ENCODE measurements at places on chromosomes 6 and 20.

DNA sequence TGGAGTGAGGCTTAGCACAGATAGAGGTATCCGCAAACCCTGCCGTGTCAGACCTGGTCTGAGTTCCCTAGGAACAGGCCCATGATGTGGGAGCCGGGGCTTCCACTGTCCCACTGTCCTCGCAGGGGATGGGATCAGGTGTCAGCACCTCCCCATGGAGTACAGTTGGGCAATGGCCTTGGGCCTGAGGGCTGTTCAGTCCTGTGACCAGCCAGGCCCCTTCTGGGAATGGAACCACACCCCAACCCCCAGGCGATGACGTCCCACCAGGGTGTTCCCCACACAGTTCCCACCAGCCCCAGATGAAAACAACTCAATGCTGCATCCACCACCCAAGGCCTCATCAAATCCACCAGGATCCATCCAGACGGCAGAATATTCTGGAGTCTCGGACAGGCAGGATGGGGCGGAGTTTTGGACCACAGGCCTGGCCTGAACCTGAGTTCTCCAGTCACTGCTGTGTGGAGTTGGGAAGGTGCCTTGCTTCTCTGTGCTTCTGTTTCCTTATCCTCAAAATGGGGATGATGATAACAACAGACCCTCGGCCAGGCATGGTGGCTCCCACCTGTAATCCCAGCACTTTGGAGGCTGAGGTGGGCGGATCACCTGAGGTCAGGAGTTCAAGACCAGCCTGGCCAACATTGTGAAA, 62.2 kb downstream of the UBE2V1 start:
- DNase-seq: no peak

DNA sequence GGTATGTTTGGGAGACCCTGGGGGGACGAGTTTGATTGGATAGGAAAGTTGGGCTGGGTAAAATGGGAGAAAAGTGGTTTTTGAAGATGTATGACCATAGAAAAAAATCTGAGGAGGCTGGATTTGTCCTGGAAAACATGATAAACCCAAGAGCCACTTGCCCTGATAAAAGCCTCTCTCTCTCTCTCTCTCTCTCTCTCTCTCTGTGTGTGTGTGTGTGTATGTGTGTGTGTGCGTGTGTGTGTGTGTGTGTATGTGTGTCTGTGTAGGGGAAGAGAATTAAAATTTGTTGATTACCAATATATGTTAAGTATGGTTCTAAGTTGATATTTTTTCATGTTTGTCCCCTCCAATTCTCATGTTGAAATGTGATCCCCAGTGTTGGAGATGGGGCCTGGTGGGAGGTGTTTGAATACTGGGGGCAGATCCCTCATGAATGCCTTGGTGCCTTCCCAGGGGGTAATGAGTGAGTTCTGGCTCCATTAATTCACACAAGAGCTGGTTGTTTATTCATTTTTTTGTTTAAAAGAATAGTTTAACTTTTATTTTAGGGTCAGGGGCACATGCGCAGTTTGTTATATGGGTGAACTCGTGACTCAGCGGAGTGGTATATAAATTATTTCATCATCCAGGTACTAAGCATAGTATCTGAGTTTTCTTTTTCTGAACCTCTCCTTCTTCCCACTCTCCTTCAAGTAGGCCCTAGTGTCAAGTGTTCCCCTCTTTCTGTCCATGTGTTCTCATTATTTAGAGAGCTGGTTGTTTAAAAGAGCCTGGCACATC, 208.8 kb downstream of the TFAP2B start:
- no peak for DNase-seq

- DNase-seq: no peak
These were observed 23.5 kb downstream of the COL20A1 start for GRCh38 chr20:63316502-63316921.

DNA sequence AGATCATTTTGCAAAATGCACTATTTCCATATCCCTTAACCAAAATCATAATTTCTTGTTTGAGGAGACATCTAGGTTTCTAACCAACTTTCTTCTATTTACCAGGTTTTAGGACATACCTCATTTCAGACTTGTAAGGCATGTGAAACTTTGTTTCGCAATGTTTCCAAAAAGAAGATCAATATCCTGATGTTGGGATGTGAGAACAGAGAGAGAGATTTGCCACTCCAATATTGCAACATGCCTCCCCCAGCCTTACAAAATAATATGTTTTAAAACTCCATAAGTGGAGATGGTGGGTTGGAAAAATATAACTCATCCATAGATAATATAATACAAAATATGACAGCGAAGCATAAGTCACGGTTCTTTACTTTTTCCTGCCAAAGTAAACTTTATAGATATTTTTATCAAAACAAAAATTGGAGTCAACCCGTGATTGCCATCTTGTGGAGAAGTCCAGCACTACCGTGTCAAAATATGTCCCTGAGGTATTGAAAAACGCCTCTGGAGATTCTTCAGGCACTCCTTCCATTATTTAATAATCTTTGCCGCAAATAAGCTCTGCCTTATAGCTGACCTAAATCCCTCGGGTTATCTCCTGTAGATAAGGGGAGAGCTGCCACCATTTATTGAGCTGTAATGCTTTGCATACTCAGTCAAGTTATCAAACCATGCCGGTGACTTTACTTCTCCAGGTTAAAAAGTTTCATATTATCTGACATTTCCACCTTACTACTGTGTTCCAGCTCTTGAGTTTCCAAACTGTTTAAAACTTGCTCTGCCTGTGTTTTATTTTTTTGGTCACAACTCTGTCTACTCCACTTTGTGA, 534.2 kb downstream of the HACE1 start:
- no peak for DNase-seq

DNA sequence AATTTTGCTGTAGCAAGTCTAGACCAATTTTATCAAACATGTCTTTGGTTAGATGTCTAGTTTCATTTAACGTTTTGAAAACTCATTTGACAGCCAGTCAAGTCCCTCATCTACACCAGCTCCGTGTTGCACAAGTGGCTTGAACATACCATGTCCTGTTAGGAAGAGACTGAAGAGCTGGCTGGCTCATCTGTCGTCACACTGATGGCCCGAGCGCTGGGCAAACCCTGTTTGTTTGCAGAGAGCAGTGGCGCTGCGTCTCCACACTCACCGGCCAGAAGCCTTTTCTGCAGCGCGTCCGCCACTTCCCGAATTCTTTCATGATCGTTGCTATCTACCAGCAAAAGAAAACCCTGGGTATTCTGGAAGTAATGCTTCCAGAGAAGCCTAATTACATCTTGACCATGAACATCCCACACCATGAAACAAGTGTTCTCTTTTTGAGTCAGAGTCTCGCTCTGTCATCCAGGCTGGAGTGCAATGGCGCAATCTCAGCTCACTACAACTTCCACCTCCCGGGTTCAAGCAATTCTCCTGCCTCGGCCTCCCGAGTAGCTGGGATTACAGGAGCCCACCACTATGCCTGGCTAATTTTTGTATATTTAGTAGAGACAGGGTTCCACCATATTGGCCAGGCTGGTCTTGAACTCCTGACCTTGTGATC, 10.7 kb upstream of the TCFL5 start:
- no peak for DNase-seq

Measured in mesothelial cell of epicardium (in vitro differentiated cells).